ENCODE measurements at places on chromosomes 5 and 9.

DNA sequence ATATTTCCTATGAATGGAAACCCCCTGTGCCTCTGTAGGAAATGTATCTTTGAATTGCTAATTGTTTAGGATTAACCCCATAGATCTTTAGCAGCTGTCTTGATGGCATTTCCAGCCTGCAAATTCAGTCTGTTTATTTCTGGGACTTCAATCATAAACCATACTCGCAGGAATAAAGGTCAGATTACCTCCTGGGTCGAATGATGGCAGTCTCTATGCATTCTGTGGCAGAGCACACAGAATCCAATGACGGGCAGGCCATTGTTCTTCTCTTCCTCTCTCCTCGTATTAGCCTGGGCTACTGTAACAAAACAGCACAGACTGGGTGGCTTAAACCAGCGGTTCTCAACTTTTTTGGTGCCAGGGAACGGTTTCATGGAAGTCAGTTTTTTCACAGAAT lies 199.9 kb downstream of the PCSK5 start:
- no peak for DNase-seq

- DNase-seq = no peak
These were observed 20.4 kb upstream of the NTNG2 start for GRCh38 chr9:132141344-132141947.

- no peak for DNase-seq
These were observed 67.9 kb upstream of the PRR16 start for GRCh38 chr5:120396186-120396585.

DNA sequence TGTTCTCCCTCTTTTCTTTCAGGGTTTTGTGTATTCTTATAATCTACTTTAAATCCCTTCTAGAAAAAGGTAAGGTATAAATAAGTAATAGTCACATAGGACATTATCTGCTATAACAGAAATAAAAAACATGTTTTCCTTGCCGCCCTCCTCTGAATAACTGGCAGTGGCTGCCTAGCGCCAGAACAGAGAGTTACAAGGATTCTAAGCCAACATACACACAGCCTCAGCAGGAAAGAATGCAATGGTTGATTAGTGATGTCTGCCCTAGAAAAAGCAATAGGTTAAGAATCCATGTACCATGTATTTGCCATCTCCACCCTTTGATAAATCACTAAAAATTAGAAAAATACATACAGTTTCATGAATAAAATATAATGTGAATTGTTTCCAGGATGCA lies 4.9 kb downstream of the MED27 start:
- DNase-seq = no peak

- DNase-seq = no peak
These were observed 189.1 kb upstream of the ADRA1B start for GRCh38 chr5:159727167-159727566.

GRCh38 chr5:148791696-148792095 lies 34.7 kb upstream of the ADRB2 start:
- no peak for DNase-seq

GRCh38 chr5:55022450-55022849 lies 1.6 kb upstream of the GZMK start:
- DNase-seq = no peak

- DNase-seq = no peak
These were observed 34.5 kb upstream of the SAP30L start for GRCh38 chr5:154411338-154411737.

DNA sequence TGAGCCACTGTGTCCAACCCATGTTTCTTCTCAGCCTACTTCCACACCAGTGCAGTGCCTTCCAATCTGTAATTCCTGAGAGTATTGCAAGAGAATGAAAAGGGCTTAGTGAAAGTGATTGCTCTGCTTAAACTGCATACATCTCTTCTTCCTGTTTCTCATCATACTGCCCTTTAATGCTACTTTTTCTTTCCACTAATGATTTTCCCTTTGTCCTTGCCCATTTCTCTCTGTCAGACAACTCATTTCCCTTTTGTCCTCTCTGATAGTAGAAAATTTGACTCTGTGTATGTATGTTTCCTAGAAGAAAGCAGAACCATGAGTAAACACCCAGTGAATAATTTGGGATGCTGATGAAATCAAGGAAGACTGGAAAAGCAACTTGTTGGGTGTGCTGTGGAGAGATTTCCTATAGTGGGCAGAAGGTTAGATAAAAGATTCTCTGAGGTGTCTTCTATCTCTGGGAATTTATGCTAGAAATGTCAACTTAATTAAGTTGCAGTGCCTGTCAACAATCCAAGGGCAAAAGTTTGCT lies 102.2 kb upstream of the CHD1 start:
- no peak for DNase-seq

GRCh38 chr9:34486572-34486971 lies 28.0 kb downstream of the DNAI1 start:
- no peak for DNase-seq

DNA sequence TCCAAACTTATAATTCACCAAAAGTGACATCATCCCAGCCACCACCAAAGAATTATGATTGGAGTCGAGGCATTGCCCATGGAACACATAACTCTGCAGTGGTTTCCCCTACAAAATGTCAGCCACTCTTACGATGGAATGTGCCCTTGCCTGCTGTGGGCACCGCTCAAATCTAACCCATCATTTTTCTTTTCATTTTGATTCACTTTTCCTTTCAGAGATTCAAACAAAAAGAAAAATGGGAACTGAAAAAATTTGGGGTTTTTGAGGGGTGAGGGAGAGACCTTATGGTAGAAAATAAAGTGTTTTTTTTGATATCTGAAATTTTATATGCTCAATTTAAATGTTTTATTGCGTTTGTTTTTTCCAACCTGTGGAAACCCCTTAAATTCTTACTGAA lies 28.1 kb downstream of the SMARCA2 start:
- no peak for DNase-seq

- DNase-seq = no peak
These were observed 38.7 kb downstream of the ASS1 start for GRCh38 chr9:130483371-130483971.

- no peak for DNase-seq
These were observed 16.1 kb downstream of the SLC22A4 start for GRCh38 chr5:132310141-132310834.

- DNase-seq = no peak
These were observed 31.0 kb upstream of the HMCN2 start for GRCh38 chr9:130234340-130235260.

GRCh38 chr5:78518365-78519197 lies 130.0 kb downstream of the LHFPL2 start:
- DNase-seq = no peak

- no peak for DNase-seq
These were observed 3.0 kb downstream of the FLT4 start for GRCh38 chr5:180646289-180646962.

- no peak for DNase-seq
These were observed 21.7 kb upstream of the DOLPP1 start for GRCh38 chr9:129058965-129059795.

GRCh38 chr5:145945620-145946111 lies 9.3 kb downstream of the SH3RF2 start:
- no peak for DNase-seq

- DNase-seq = no peak
These were observed 58.1 kb downstream of the OXCT1 start for GRCh38 chr5:41812156-41812555.

DNA sequence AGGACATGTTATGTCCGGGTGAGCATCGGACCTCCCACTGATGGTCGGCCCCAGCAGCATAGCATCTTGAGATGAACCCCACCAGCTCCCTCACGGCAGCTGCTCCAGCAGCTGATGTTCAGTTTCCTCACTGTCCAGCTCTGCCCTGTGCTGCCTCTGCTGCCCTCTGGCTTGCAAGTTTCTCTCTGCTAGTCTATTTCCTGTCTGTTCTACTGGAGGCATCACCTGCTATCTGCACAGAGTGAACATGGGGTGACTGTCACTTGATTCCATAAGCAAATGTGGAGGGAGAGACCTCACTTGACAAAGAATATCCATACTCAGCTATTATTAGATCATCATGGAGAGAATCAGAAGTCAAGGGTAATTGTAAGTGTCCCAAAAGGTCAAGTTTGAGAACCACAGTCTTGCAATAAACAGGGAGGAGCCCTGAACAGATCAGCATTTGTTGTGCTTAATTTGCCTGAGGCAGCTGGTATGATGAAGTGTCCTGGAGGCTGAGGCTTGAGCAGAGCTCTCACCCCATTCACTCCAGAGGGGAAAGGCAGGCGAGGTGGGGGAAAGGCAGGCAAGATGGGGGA lies 702.8 kb downstream of the SEMA5A start:
- DNase-seq = no peak

Data from GM12865 (cell line).